ENCODE measurements at places on chromosomes 2 and 18. TPM values are rescaled to one million over a fixed set of nuclear protein-coding genes. Genes with fewer than 3 reads are reported as not detected.

Gene ZAP70
- total RNA-seq, result 16.7 TPM

Gene CBLN2
- not detected for total RNA-seq

Gene RAMP1
- total RNA-seq, result 120 TPM

Gene MPHOSPH10
- total RNA-seq, result 21.6 TPM

Gene MERTK
- 15.7 TPM for total RNA-seq

Gene ZNF396
- total RNA-seq, result 0.98 TPM

Gene KCNIP3
- total RNA-seq, result 27.5 TPM

Gene NCKAP1
- total RNA-seq, result 135 TPM

Gene CPLX4
- total RNA-seq, result not detected

Gene KCNE4
- total RNA-seq, result 4.9 TPM

Gene SPDYA
- total RNA-seq, result 5.2 TPM

Gene RNF149
- total RNA-seq, result 89.4 TPM

Gene AAMP
- 106 TPM for total RNA-seq

Gene EFEMP1
- total RNA-seq, result 235 TPM

Gene C1D
- total RNA-seq, result 21.9 TPM

Gene YIPF4
- 10.6 TPM for total RNA-seq

Gene MYOM1
- total RNA-seq, result 1.2 TPM

Gene SERPINB4
- total RNA-seq, result 77.3 TPM

Gene CEBPZ
- total RNA-seq, result 27.0 TPM

Gene KRTCAP3
- total RNA-seq, result 3.9 TPM

Gene CFC1
- not detected for total RNA-seq

Gene BMP10
- total RNA-seq, result not detected

Gene ERFE
- total RNA-seq, result not detected

Gene GKN1
- total RNA-seq, result not detected

Gene AGAP1
- total RNA-seq, result 21.1 TPM

Gene NT5DC4
- total RNA-seq, result not detected

Gene CHST10
- total RNA-seq, result 5.6 TPM

Measured in vagina (tissue), 2 donors.